ENCODE measurements at places on chromosomes 3 and 15.

GRCh38 chr3:194184801-194185200, 48.9 kb downstream of the HES1 start:
- DNase-seq: no peak

DNA sequence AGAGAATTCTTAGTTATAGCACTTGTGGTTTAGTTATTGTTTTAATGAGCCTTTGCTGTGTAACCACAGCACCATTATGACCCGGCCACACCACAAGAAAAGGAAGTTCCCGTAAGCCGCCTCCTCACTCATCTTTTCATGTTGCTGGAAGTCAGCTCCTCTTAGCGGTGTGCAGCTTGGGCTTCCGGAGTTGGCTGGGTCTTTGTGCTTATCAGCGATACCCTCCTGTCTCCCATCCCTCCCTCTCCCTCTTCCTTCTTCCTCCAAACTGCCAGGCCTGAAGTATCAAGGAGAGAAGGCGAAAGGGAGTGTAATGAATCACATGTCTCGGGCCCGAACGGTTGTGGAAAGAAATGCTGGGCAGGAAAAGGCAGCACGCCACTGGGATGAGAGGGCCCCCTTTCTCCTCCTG, 353.5 kb downstream of the MCTP2 start:
- DNase-seq: no peak

- no peak for DNase-seq
Measured at GRCh38 chr15:44099671-44100070, 95.4 kb downstream of the FRMD5 start.

- no peak for DNase-seq
Measured at GRCh38 chr3:177221744-177222143, 24.5 kb upstream of the TBL1XR1 start.

GRCh38 chr3:141391298-141391990, 23.1 kb downstream of the ZBTB38 start:
- DNase-seq: no peak

DNA sequence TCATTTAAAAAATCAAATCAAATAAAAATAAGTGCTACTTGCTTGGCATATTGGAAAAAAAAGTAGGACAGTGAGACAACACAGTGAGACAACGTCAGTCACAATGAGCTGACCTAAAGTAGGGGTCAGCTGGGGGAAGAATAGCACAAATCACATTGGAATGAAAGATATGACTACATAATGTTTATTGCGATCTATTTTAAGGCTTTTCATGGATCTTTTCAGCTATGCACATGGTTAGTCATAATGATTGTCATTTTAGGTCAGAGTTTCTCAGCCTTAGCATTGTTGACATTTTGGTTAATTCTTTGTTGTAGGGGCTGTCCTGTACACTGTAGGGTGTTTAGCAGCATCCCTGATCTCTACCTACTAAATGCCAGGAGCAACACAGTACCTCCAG, 44.5 kb downstream of the CMSS1 start:
- DNase-seq: no peak

- no peak for DNase-seq
Measured at GRCh38 chr3:18283680-18284079, 141.5 kb downstream of the SATB1 start.

DNA sequence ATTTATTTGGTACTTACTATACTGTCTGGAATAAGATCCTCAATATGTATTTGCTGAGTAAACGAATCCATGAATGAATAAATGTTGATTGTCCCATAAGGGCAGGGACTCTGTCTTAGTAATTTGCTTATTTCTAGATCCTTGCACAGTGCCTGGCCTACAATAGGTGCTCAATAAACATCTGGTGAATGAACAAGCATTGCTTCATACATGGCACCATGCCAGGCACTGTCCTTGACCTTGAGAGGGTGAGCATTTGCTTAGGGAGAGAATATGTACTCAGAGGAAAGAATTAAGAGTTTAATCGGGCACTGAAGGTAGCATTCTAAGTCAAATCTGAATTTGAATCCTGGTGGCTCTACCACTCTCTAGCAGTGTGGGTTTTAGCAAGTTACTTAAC, 282.1 kb downstream of the THSD4 start:
- no peak for DNase-seq

DNA sequence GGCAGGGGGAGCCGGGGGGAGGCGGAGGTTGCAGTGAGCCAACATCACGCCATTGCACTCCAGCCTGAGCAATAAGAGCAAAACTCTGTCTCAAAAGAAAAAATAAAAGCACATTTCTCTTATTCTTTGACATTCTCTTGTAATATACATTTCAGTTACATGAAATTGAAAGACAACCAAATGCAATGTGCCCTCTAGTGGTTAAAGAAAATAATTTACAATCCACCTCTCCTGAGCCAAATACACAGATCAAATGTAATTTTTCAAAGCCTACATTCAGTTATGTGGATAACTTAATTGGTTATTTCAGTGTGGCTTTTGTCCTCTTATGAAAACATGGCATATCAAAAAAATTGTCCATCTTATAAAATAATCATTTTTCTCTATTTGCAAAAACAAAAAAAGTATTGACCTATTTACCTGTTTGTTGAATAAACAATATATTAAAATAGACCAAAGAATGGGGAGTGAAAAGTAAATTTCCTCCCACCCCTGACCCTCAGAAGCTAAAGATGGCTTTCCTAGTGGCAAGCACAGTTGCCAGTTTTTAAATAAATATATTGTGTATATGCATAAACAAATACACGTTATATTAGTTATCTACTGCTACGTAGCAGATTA, 14.2 kb upstream of the U2SURP start:
- DNase-seq: no peak

DNA sequence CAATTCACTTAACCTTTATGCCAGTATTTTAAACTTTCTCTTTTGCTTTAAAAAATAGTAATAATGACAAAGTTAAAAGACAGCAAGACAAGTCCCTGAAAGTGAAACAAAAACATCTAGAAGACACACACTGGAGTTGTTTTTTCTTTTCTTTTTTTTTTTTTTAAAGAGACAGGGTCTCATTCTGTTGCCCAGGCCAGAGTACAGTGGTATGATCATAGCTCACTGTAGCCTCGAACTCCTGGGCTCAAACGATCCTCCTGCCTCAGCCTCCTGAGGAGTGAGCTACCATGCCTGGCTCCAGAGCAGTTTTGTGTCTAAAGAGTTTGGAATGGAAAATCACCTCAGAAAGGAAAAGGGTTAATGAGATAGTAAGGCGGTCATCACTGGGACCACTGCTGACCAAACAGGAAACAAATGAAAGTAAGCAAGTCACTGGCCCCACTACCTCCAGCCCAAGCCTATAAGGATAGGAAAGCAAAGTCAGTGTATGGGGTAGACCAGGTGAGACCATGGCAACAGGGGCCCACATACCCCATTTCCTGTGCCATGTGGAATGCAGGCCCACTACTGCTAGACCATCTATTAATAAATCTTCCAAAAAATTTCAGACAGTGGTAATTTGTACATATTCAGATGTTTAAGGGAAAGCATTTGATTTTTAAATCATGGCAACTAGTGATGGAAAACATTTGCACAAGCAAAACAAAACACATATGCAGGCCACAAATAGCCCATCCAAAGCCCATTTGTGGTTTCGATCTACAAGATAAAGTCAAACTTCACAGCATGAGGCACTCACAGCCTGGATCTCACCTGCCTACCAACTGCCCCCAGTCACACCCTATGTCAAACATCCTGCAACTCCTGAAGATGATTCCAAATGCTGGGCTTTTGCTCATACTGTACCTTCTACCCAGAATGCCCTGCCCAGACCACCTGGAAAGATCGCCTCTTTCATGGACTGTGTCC, 62.6 kb downstream of the OSBPL10 start:
- DNase-seq: no peak

DNA sequence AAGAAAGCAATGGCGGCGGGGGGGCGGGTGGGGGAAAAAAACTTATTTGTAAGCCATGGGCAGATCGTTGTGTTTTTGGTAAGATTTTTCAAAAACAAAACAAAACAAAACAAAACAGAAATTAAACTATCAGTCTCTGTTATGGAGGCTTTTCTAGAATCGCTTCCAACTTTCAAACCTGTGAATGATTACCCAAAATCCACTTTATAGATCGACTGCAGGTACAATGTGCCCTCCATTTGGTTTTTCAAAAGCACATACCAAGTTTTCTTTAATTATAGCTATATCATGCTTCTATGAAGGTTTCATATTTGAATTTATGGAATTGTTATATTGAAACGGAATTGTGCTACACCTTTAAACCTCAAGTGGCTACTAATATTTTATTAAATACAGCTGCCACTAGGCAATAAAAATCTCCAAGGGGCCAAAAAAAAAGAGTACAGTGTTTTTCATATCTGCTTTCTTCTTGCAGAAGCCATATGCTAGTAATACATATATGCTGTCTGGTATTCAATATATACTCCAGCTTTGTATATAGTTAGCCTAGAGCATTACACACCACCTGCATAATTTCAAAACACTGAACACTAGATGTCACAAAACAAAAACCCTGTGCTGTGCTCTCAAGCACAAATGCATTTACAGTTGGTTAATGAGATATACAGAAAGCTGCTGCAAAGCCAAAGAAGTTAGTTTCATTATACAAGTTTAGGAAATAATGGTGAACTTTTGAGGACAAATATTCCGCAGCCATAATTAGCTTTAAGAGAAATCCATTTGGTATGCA, 683.8 kb upstream of the NR2F2 start:
- no peak for DNase-seq

GRCh38 chr3:45955017-45955647, 11.9 kb downstream of the CXCR6 start:
- no peak for DNase-seq

DNA sequence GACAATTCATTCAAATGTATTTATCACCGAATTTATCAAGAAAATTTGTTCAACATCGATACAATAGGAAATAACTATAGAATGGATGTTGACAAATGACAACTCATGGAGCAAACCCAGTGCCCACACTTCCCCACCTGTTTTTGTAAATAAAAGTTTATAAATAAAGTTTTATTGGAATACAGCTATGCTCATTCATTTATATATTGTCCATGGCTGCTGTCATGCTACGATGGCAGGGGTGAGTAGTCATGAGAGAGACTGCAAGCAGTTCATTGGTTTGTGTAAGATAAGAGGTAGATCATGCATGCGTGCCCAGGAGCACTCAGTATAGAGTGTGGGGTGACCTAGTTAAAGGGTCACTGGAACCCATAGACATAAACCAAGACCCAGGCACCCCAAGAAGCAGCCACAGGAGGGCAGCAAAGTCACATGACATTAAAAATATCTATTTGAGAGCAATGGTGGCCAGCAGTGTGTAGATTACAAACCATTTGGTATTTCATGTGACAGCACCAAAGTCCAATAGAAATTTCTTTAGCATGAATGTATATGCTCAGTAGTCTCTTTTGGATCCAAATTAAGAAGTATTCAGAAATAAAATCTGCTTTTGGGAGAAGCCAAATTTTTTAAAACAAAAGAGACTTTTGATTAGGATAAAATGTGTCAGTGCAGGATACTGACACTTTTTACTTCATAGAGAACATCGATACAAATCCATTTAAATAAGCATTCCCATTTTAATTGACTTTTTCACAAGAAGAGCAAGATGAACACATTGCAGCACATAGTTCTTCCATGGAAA, 794.8 kb downstream of the MCTP2 start:
- peak; percentile 40 for DNase-seq

- no peak for DNase-seq
Measured at GRCh38 chr3:111947231-111947630, 31.6 kb upstream of the ABHD10 start.

GRCh38 chr15:97761110-97761509, 199.4 kb upstream of the ARRDC4 start:
- no peak for DNase-seq

DNA sequence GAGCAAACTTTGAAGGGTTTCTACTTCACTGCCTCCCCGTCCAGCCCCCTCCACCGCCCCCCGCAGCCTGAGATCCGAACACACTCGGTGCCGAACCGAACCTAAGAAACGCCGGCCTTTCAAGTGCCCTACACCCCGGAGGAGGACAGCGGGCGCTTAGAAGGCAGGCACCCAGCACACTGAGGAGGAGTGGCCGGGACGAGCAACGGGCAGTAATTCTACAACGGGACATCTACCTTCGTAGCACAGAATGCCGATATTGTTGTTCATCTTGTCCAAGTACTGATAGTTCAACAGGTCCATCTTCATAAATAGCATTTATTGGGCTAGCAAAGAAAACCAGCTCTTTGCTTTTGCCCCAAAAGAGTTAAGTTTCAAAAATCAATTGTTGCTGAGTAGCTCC, 513 bp downstream of the VGLL4 start:
- DNase-seq: peak; percentile 50

DNA sequence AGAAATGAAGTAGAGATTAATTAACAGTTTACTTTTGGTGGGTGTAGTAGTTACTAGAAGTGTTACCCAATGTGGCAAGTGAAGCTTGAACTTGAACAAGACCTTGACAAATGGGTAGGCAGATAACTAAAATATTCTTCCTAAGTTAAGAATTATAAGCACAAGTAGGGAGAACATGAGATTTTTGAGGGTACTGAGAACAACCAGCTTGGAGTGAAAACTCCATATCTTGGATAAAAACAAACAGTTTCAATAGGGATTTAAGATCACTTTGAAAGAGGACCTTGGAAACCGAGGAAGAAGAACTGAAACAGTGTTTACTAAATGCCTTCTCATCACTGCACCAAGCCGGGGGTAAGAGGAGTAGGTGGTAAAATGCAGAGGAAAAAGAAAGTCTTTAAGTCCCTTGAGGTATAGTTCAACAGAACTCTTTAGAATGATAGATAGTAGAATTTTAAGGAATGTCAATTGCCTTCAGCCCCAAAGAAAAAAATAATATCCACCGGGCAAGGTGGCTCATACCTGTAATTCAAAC, 496.7 kb downstream of the NAALADL2 start:
- DNase-seq: no peak

GRCh38 chr15:63243101-63243500, 34.3 kb upstream of the APH1B start:
- peak; percentile 44 for DNase-seq

GRCh38 chr15:70794596-70795310, 31.4 kb upstream of the UACA start:
- no peak for DNase-seq

GRCh38 chr3:174431717-174432116, 427.4 kb upstream of the NAALADL2 start:
- DNase-seq: no peak

DNA sequence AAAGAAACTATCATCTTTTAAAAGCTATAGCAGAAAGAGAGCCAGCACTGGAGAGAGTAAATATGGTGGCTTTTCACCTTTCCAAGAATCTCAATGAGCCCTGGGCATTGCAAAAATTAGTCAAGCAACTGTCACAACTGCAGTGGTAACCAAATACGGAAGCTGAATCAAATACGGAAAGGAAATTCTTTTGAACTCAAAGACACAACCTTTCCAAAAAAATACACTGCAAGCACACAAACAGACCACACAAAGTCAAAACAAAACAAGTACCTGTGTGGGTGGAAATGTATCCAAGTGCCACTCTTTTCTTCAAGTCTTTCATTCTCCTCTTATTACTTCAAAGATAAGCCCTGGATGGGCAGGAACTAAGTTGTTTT, 17.6 kb downstream of the VGLL4 start:
- DNase-seq: no peak
